ENCODE measurements at places on chromosomes 1 and 21.

GRCh38 chr1:166031932-166032571 is 134.7 kb downstream of the FAM78B start:
- DNase-seq: no peak

DNA sequence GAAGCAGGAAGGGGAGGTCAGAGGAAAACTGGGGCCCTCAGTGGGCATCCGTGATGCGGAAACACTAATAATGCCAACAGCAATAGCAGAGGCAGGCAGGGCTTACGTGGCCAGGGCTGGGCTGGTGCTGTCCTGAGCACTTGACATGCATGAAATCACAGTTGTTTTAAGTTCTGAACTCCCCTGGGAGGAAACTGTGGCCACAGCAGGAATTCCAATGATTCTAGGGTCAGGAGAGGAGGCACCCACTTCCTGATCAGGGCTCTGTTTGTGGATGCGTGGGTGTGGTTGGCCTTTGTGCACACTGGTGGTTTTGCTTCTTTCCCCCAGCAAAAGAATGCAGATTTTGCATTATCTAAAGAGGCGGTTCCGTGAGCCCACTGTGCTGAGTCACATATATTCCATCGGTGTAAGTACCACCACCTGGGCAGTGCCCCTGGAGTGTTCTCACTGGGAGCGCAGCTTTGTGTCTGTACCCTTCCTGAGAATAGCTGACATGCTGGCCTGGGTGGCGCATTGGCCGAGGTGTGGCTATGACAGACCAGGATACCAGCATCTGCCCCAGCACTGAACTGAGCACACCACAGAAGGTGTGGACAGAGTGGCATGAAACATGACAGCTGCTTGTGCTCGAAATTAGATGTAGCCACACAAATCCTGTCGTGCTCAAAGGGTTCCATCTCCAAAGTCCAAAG is 71.0 kb downstream of the PDE9A start:
- no peak for DNase-seq

- DNase-seq: peak; percentile 73
These were observed 77.6 kb downstream of the XCL2 start for GRCh38 chr1:168466092-168466713.

GRCh38 chr1:112061901-112062320 is 72.4 kb upstream of the KCND3 start:
- no peak for DNase-seq

DNA sequence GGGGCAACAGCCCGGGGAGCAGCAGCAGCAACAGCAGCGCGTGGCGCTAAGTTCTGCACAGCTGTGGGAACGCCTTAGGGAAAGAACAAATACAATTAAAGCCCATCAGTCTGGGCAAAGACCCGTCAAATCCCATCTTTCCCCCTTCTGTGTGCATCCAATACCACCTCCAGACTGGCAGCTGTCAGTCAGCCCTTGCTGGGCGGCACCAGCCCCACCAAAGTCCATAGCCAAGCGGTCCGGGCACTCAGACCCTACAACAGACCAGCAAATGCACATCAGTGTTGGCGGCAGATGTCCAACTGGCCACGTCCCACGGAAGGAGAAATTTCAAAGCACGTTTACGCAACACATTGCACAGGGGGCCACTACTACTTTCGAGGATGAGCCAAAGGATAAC is 12.9 kb downstream of the PABPC4 start:
- no peak for DNase-seq

Measured in NCI-H524 treated with DMSO at 0.1 percent for 48 hours (cell line).